GF-D8 (cell line): ENCODE measurements at places on chromosomes 12 and 14.

GRCh38 chr12:56189099-56189917 lies at the start of gene SMARCC2:
Gene SMARCC2, minus strand, starts transcription at chr12:56189483. Its CDS starts 22 bp downstream, at chr12:56189461.
- peak; percentile 73 for DNase-seq

GRCh38 chr14:74551431-74552371 lies 58.1 kb downstream of the ISCA2 start:
- no peak for DNase-seq

DNA sequence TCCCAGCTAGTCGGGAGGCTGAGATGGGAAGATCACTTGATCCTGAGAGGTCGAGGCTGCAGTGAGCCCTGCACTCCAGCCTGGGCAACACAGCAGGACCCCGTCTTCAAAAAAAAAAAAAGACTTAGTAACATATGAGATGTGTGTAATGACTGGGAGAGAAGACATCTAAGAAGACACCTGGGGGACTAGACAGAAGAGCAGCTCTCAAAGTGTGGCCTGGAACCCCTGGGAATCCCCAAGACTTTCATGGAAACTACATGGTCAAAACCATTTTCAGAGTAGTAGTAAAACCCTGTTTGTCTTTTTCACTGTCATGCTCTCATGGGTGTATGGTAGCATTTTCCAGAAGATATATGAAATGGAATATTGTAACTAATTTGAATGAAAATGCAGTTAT lies 45.3 kb downstream of the R3HDM2 start:
- no peak for DNase-seq

- no peak for DNase-seq
Observed at GRCh38 chr12:52878507-52879393, 26.1 kb downstream of the KRT8 start.

DNA sequence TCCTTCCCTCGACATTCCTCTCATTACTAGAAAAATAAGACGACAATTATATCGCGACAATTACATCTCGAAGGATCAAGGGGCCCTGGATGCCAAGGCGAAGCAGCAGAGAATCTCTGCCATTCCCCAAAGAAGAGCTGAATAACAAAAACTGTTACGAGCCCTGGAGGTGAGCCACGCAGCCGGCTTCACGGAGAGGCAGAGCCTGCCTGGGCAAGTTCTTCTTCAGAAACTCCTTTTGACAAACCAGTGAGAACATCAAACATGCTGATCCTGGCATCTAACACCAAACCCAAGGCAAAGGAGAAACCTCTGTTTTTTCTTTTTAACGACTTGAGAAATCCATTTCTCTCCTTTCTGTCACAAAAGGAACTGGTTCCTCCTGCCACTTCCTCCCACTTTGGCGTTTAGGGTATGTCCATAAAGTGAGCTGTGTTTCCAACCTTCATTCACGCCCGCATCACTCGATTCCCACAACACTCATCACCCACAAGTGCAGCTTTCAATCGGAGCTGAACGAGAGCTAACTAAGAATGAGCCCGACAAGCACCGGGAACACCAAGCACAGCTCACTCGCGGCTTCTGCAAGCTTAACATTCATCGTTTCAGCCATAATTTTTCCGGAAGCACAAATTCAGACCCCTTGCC lies 21.5 kb downstream of the CCDC88C start:
- no peak for DNase-seq

DNA sequence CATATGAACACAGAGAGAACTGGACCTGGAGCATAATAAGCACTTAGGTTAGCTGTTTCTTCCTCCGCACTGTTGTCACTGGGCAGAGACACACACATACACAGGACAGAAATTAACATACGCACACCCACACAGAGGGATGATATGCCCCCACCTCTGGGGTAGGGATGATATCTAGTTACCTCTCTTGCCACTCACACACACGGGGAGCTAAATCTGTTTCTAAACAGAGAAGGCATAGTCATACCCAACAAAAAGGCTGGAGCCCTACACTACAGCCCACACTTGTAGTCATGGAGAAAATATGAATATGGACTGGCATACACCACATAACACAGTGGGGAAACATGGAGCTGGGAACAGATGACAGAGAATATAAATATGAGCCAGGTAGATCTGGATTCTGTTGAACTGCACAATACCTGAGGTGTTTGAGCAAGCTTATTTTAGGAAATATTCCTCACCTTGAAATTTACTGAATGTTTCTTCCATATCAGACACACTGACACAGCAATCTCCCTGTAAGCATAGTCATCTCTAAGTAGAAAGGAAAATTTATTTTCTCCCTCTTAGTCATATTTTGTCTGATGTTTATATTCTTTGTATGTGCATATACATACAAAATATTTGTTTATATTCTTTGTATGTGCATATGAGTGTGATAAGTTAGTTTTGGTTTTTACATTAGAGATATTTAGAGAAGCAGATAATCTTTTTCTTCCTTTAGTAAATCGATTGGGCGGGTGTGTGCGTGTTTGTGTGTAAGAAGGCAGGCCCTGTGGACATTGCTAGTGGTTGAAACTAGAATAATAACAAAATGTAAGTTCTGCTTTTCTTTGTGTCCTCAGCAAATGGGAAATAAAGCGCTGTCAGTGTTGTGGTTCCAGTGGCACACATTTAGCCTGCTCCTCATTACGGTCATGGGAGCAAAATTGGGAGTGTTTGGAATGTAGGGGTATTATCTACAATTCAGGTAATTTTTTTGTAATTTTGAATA lies 20.9 kb upstream of the SCFD1 start:
- DNase-seq, result no peak

GRCh38 chr12:101823891-101824290 lies 6.9 kb downstream of the GNPTAB start:
- peak; percentile 28 for DNase-seq

DNA sequence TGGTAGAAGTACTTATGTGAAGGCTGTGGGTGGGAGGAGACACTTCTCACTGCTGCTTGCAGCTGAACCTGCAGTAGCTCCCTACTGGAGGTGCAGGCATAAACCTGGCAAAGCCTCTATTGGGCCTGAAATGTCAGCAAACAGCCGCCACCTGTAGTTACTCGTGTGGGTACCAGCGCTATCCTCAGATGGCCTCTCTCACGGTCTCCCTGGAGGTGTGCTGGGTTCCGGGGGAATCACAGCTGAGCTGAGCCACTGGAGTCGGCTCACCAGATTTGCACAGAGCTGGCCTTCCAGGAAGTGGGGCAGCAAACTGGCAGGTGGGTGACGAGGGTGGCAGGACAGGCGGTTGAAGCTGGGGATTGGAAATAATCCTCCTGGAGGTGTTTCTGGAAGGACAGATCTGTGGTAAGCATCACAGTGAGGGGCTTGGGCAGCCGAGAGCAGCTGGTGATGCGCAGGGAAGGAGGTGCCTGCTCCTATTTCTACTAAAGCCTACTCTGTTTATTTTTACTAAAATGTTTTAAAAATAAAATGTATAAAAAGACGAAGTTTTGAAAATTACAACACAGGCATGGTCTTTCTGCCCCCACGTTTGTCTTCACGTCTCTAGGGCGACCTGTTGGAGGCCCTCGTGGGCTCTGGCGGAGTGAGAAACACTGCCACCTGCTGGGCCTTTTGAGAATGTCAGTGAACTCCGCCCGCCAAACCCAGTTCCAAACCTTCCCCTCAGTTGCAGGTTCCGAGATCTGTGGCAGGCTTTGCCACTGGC lies 67.8 kb upstream of the PLEKHG3 start:
- DNase-seq, result no peak

- DNase-seq, result peak; percentile 48
Observed at GRCh38 chr12:64782191-64782876, 23.1 kb upstream of the GNS start.

GRCh38 chr14:65373671-65374039 lies 38.9 kb upstream of the FUT8 start:
- DNase-seq, result no peak

GRCh38 chr12:53805067-53805466 lies 53.3 kb upstream of the CISTR start:
- DNase-seq, result no peak
